H4 (cell line): ENCODE measurements at places on chromosomes 3 and 15. TPM values are rescaled to one million over a fixed set of nuclear protein-coding genes. Genes with fewer than 3 reads are reported as not detected.

GPR149 gene
- not detected in 2 replicates for total RNA-seq

SERPINI1 gene
- total RNA-seq = 11.6 and 15.4 TPM in 2 replicates

ZBTB20 gene
- 4.9 and 5.1 TPM in 2 replicates for total RNA-seq

LMAN1L gene
- total RNA-seq = 0.10 TPM in 1 of 2 replicates, not detected in the other

PARP3 gene
- 7.7 and 7.9 TPM in 2 replicates for total RNA-seq

BFSP2 gene
- total RNA-seq = not detected in 2 replicates

CNTN4 gene
- 2.3 and 3.3 TPM in 2 replicates for total RNA-seq

CNTN3 gene
- total RNA-seq = 0.06 TPM in 1 of 2 replicates, not detected in the other

SLC2A2 gene
- total RNA-seq = not detected in 2 replicates

IQCF6 gene
- not detected in 2 replicates for total RNA-seq

KCNAB1 gene
- 0.10 and 0.33 TPM in 2 replicates for total RNA-seq

RBP2 gene
- not detected in 2 replicates for total RNA-seq

CAPN3 gene
- 0.43 TPM in 1 of 2 replicates, not detected in the other for total RNA-seq
